ENCODE measurements at places on chromosomes 6 and 20. TPM values are rescaled to one million over a fixed set of nuclear protein-coding genes. Genes with fewer than 3 reads are reported as not detected.

GRCh38 chr6:32177183-32177787 lies 920 bp upstream of the RNF5 start:
- no peak for DNase-seq

- DNase-seq = no peak
Observed at GRCh38 chr20:38172408-38172807, 7.3 kb upstream of the TGM2 start.

DNA sequence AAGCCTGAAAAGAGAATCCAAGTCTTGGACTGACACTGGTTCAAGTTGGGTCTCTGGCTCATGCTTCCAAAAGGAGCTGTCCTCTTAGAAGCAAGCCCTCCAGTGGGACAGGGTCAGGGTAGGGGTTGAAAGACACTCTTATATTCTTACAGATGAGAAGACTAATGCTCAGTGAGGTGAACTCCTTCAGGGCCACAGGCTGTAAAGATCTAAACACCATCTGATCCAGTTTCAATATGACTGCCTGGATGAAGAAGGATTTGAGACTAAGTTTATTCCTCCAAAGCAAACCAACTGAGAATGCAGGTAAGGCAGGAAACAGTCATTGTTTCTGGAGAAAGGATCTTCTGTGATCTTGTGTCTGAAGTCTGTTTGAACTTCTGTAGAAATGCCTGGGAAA lies 99.0 kb upstream of the TAB2 start:
- no peak for DNase-seq

DNA sequence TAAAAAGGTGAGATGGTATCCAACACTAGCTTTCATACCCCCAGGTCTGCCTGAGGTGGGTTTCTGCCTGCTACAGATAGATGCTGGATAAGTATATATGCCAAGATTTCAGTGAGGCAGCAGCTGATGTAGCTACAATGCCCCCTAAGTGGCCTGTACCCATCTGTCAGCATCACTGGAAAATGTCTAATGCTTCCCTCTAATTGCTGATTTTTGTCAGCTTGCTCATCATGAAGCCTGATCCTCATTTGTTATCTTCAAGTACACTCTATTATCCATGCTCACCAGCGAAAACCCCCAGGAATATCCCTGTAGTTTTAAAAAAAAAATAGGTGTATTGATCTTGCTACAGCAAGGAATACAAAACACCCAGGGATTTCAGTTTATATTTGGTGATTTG lies 32.2 kb downstream of the OPRM1 start:
- DNase-seq = no peak

GRCh38 chr6:15460110-15460727 lies 202.6 kb downstream of the DTNBP1 start:
- no peak for DNase-seq

DNA sequence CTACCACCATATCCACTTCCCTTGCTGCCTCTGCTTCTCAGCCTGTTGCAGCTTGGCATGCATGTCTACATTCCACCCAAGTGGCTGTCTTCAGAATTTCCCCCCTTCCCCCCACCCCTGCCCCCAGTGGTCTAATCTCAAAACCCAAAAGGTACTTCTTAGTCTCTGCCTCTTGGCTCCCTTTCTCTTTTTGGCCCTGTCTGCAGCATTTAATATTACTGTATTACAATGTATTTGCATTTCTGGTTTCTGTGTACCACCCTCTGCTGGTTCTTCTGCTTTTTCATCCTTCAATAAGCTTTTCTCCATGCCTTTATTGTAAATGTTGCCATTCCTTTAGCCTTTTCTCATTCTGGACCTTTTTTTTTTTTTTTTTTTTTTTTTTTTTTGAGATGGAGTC lies 43.0 kb downstream of the RPRD1B start:
- no peak for DNase-seq

Gene SAPCD1
- polyA plus RNA-seq = 1.6 TPM

- DNase-seq = no peak
Observed at GRCh38 chr6:69098910-69099309, 463.8 kb downstream of the ADGRB3 start.

Data from muscle of arm (tissue), 14 donors.